AML-193 (cell line): ENCODE measurements at places on chromosomes 6 and 20.

DNA sequence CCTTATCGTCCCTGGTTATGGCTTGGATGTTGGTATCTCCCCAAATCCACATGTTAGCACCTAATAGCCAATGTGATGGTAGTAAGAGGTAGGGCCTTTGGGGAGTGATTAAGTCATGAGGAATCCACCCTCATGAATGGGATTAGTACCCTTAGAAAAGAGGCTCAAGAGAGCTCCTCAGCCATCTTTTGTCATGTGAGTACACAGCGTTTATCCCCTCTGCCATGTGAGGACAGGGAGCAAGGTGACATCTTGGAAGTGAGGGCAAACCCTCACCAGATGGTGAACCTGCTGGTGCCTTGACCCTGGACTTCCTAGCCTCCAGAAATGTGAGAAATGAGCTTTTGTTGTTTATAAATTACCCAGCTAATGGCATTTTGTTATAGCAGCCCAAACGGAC lies 16.1 kb upstream of the SIRPB2 start:
- DNase-seq: no peak

DNA sequence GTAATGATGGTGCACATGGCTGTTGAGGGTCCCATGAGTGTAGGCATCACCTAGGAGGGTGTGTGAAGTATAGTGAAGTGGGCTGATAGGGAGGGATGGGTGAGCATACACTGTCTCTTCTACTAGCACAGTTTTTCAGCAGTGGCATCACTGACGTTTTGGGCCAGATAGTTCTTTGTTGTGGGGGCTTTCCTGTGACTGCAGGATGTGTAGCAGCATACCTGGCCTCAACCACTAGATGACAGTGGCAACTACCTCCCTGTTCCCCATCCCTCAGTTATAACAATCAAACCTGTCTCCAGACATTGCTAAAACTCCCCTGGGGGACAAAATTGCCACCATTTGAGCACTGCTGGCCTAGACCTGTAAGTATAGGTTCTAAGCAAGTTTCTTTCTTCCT lies 239.0 kb downstream of the FOXC1 start:
- DNase-seq: no peak

GRCh38 chr6:121305957-121306607 lies 28.2 kb downstream of the TBC1D32 start:
- peak; percentile 85 for DNase-seq

- DNase-seq: no peak
Observed at GRCh38 chr6:31580438-31580740, 1.8 kb downstream of the LTB start.

- DNase-seq: no peak
Observed at GRCh38 chr6:98949589-98949988, 1.8 kb upstream of the FBXL4 start.

DNA sequence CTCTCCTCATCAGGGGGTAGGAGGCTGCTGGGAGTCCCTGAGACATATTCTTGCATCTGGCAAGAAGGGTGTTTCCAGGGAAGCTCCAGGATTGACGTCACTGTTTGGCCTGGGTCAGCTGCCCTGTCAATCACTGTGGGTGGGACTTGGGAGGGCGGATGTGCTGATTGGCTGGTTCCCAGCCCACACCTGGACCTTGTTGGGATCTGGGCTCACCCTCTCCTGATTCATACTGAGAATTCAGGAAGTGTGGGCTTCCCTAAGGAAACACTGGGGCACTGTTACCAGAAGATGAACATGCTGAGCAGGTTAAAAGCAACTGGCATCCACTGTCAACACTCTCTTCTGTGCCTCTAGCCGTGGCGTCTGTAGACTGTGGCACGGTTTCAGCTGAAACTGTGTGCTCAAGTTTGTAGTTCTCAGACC lies 36.5 kb downstream of the CDH26 start:
- DNase-seq: no peak

DNA sequence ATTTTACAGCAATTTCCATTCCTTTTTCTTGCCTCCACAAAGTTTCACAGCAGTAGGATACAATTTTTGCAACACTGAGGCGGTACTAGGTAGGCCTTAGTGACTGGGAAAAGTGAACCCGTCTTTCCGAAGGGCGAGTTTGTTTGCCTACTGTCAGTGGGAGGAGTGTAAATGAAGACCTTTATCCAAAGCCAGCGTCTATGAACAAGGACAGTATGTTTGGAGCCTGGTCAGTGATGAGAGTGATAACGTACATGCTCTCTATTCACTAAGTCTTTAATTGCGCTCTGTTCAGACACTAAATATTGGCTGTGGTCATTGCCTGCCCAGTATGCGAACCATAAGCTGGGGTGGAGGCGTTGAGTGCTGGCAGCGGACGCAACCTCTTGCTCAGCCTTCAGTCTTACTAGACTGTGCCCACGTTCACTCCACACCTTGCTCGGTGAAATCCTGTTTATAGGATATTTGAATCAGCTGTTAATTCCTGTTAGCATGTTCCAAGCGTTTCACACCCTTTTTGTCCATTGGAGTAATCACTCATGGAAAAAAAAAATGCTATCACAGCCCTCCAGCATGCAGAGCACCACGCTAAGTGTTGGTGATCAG lies 145.5 kb downstream of the TMEM242 start:
- DNase-seq: no peak

- DNase-seq: peak; percentile 99
Observed at GRCh38 chr6:110484321-110484720, 7.9 kb upstream of the SLC22A16 start.

- no peak for DNase-seq
Observed at GRCh38 chr20:11248687-11249638, 575.2 kb upstream of the JAG1 start.

- DNase-seq: no peak
Observed at GRCh38 chr6:18693881-18694280, 306.7 kb downstream of the RNF144B start.

DNA sequence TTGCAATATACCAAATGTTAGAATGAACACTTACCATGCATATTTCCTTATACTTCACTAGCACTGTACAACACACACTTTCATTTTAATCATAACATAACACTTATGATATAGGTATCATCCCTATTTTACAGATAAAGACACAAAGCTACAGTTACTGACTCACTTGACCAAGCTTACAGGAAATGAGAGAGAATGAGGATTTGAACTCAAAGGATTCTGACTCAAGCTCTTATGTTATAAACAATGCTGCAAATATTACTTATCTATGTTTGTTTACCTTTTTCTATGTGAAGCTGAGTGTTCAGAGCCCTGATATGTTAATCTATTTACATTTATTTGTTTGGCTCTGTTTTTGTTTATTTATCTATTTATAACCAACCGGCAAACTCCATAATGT lies 245.4 kb downstream of the PTPRK start:
- DNase-seq: no peak

- DNase-seq: no peak
Observed at GRCh38 chr6:35096129-35096862, 44.8 kb downstream of the TCP11 start.

- no peak for DNase-seq
Observed at GRCh38 chr6:154440422-154441043, 70.0 kb downstream of the CNKSR3 start.

- no peak for DNase-seq
Observed at GRCh38 chr20:62832951-62833391, 16.1 kb downstream of the COL9A3 start.

GRCh38 chr6:33904050-33904746 lies 100.4 kb upstream of the MLN start:
- no peak for DNase-seq

DNA sequence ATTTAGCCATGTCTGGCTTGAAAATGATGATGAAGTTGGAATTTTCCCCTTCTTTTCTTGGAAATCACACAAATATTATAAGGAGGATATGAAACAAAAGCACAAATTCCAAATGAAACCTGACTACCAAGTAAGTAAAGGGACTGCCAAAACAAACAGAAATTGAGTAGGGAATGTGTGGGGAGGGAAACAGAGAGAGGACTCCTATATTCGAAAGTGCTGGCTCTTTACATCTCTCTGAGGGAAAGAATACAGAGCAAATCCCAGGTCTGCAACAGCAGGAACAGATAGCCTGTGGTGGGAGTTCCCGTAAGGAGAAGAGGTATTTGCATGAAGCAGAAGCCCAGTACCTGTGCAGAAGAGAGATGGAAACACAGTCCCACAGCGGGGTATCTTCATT lies 583.7 kb downstream of the EPM2A start:
- no peak for DNase-seq

GRCh38 chr6:111662794-111663593 lies 57.3 kb upstream of the TRAF3IP2 start:
- DNase-seq: no peak

DNA sequence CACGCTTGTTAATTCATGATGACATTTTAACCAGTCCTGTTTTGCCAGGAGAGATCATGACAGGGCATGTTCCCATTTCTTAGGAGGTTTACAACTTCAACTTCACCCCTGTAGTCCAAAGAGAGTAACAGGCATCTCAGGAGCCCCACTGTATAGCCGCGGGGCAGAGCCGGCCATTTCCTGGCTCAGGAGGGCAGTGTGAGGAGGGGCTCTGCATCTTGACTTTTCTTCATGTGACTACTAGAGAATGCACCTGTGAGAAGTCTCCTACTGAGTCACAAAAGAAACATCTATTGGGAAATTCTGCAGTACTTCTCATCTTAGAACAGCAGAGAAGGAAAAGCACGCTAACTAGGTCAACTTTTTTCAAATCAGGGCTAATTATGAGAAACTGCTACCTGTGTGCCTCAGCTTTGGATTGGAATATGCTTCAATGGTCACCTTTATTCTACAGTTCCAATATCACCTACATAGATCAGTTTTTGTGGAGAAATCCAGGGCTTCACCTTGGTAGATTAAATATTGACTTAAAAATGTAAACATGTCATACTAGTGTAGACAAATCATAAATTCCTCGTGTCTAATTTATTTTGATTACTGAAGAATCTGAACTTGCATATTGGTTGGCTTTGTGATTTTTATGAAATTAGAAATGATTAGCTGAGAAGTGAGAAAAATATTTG lies 28.6 kb upstream of the SIM1 start:
- DNase-seq: no peak

DNA sequence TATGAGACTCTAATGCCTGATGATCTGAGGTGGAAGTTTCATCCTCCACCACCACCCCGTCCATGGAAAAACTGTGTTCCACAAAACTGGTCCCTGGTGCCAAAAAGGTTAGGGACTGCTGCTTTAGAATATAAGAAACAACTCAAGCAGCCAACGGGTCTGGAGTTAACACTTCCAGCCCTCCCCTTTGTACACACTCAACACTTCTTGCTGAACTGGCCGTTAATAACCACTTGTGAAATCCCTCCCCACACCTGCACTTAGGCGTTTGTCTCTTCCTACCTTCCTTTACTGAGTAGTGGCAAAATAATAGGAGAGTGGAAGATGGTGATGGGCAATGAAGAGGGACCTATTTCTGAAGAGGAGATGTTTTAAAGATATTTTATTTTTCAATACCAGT lies 10.5 kb downstream of the SAYSD1 start:
- no peak for DNase-seq

DNA sequence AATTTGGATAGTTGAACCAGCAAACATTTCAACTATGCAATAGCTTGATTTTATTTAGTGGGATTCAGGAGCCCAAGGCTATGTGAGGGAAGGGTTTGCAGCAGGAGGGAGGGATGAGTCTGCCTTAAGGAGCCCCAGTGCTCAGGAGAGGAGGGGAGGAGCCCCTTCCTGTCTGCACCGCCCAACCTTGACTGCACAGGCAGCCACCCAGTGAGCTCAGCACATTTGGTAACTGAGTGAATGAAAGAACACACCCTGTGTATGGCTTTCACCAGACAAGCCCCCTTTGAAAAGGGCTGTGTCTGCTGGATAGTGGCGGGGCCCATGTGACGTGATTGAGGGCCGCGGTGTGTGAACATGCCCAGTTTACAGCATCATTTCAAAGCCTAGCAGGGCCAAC lies 17.0 kb downstream of the DACT2 start:
- DNase-seq: no peak

- no peak for DNase-seq
Observed at GRCh38 chr20:2234598-2235191, 61.1 kb upstream of the TGM3 start.

GRCh38 chr20:48846516-48847492 lies 19.0 kb upstream of the PREX1 start:
- no peak for DNase-seq

GRCh38 chr6:154435400-154435945 lies 75.0 kb downstream of the CNKSR3 start:
- DNase-seq: no peak
